ENCODE measurements at places on chromosomes 4 and X. TPM values are rescaled to one million over a fixed set of nuclear protein-coding genes. Genes with fewer than 3 reads are reported as not detected.

MAGEC1 gene
- total RNA-seq: not detected

COQ2 gene
- total RNA-seq: 10.8 TPM

CYLC1 gene
- not detected for total RNA-seq

AREG gene
- 6.3 TPM for total RNA-seq

HSD17B10 gene
- total RNA-seq: 92.5 TPM

SPANXD gene
- total RNA-seq: not detected

SLC38A5 gene
- total RNA-seq: 9.1 TPM

MMRN1 gene
- 6.1 TPM for total RNA-seq

SPACA5 gene
- not detected for total RNA-seq
